ENCODE measurements at places on chromosomes 6 and 20.

DNA sequence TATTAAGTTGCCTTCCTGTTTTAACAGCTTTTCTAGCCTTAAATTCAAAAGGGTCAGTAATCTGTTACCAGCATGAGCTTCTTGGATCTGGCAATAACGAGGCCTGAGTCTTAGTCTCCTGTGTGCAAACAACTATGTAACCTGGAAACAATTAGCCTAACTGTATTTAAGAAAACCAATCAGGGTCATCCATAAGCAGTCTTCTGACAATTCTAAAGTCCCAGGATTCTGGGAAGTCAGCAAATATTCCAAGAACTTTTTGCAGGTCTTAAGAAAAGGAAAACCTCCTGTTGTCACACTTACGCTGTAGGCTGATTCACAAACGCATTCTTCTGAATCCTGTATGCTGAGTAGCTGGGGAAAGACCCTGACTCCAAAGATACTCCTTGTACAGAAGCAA lies 90.4 kb downstream of the COL12A1 start:
- peak; percentile 85 for DNase-seq

DNA sequence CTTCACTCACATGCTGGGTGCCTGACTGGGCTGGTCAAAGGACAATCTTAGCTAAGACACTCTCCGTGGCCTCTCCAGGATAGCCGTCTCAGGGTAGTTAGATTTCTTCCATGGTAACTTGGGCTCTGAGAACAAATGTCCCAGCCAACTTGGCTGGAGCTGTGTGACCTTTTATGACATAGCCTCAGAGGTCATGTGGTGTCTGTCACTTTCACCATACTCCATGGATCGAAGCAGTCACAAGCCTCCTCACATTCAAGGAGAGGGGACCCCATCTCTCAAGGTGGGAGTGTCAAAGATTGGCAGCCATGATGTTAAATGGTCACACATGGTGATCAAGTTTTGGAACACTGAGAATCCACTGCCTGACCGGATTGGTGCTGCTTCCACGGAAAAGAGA lies 190.9 kb upstream of the SUPT3H start:
- no peak for DNase-seq

GRCh38 chr20:16748308-16748900 lies at the start of gene OTOR:
TSS of gene OTOR (plus strand) at chr20:16748358. CDS start at chr20:16748402, 44 bp downstream.
- DNase-seq: no peak

DNA sequence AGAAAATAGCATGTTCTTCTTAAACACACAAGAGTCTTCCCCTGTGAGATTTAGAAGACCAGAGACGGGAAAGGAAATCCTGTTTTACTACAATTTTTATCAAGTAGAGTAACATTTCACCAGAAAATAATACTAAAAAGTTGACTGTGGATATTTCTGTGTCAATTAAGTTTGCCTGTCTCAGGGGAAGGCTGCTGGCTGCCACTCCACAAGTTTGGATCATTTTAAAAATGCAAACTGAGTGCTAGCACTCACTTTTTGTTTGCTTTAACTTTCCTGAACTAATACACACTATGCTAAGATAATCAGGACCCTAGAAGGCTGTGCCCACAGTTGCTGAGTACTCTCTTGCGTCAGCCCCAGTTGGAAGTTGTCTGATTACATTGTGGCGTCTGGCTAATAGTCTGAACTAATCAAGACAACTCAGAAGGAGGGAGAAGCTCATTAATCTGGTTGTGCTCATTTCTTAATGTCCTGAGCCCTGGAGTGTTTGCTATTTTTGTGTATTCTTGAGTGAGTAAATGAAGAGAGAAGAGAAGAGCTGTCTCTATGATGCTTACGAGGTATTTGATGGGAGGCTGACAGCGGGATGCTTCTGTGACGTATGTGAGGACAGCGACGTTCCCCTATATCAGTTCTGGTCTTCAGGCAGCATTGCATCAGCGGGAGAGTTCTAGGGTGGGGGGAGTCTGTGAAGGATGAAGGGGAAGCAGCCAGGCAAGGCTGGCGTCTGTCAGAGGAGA lies 664.2 kb downstream of the QKI start:
- no peak for DNase-seq

DNA sequence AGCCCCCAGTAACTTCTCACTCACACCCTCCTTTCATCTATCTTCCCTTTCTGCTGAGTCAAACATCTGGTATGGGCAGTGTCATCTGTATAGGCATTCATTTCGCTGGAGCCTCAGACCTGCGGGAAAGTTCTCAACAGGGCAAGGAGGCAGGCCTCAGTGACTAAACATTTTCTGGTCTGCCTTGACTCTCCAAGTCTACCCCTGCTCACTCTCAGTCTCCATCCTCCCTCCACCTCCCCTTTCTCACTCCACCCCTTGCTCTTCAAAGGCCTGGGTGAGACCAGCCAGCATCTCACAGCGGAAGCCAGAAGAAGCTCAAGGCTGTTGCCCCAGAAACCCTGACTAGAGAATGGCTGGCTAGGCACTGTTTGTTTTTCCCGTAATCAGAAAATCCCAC lies 105.0 kb upstream of the BEND6 start:
- DNase-seq: peak; percentile 76

GRCh38 chr6:139112561-139112960 lies 22.3 kb upstream of the HECA start:
- DNase-seq: no peak

DNA sequence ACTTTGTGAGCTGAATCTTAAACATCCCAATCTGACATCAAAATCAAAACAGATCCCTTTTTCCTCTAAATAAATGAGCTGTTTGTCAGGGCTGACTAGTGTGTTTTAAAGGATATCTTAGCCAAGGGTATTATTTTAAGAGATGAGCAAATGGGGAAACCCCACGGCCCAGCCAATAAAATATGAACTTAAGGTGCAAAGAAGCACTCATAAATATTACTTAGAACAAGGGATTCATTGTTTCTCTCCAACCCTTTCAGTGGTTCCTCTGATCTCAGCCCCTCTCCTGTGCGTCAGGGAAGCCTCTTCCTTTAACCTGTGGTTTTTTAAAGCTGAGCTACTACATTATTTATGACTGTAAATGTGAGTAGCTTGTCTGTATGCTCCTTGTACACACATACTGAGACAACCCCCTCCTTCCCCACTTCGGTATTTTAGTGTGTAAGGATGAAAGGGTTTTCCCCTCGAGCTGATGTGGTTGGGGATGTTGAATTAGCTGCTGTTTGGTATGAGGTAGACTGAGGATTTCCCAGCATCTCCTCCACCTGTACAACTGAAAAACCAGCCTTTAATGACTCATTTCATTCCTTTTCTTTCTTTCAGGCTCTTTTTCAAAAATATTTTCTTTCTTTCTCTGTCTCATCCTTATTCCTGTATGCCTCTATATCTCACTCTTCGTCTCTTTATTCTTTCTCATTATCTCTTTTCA lies 6.5 kb downstream of the BMP5 start:
- DNase-seq: peak; percentile 59

DNA sequence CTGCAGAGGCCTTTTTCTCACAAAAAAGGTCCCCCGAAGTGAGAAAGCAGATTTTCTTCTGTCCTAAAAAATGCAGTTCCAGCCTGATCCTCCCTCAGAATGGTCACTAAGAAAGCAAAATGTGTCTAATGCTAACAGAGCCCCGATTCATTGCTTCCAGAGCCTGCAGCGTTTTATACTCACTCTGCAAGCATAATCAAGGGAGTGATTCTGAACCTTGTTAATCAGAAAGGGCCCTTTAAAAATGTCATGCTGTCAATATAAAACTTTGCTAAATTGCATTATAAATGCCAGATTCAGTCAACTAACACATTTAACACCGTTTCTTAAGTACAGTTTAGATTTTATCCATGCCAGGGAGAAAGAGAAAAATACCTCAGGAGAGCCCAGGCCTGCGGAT lies 202.8 kb downstream of the CD83 start:
- DNase-seq: no peak

- peak; percentile 67 for DNase-seq
These were observed 98.8 kb downstream of the SASH1 start for GRCh38 chr6:148441454-148441911.

DNA sequence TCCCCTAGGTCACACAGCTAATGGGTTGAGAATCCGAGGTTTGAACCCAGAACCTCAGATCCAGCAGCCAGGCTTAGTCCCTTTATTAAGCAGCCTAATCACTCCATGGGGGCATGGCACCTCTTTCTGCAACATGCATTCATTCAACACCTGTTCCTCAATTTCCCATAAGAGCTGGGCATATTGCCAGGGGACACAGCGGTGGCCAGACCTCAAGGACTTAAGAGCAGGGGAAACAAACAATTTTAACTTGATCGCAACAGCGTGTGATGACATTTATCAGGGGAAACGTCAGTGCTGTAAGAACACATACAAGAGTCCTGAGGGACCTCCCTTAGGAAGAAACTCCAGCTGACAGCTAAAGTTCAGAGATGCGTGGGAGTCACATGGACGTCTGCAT lies 267.4 kb upstream of the CDH4 start:
- DNase-seq: no peak
